Fibroblast of skin of left quadriceps (primary cell): ENCODE measurements at places on chromosomes 7 and 10.

GRCh38 chr7:51265066-51265907, 51.3 kb downstream of the COBL start:
- DNase-seq: no peak

DNA sequence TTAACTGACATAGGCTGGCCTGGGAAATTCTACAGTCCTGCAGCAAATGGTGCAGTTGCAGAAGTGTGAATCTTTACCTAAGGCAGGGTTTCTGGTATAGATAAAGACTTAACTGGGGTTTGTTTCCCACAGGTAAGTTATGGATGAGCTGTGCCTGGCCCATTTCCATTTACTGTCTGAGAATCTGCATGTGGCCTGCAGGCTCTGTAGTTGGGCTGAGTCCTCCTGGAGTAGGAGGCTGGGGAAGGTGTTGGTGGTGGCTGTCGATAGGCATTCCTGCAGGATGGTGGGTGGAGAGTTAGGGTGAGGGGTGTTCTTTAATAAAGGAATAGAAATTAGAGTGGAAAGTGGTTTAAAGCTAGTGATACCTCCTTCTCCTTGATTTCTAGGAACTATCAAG, 193.5 kb downstream of the AUTS2 start:
- DNase-seq: no peak

- no peak for DNase-seq
Observed at GRCh38 chr7:128856001-128856718, 6.5 kb upstream of the ATP6V1F start.

GRCh38 chr7:155999631-156000489, 187.6 kb upstream of the SHH start:
- no peak for DNase-seq

GRCh38 chr10:47054974-47055373, 143.7 kb downstream of the PTPN20 start:
- no peak for DNase-seq

- DNase-seq: no peak
Observed at GRCh38 chr7:148218603-148219002, 372.0 kb upstream of the C7orf33 start.
